ACHN (cell line): ENCODE measurements at places on chromosomes 5 and 9.

DNA sequence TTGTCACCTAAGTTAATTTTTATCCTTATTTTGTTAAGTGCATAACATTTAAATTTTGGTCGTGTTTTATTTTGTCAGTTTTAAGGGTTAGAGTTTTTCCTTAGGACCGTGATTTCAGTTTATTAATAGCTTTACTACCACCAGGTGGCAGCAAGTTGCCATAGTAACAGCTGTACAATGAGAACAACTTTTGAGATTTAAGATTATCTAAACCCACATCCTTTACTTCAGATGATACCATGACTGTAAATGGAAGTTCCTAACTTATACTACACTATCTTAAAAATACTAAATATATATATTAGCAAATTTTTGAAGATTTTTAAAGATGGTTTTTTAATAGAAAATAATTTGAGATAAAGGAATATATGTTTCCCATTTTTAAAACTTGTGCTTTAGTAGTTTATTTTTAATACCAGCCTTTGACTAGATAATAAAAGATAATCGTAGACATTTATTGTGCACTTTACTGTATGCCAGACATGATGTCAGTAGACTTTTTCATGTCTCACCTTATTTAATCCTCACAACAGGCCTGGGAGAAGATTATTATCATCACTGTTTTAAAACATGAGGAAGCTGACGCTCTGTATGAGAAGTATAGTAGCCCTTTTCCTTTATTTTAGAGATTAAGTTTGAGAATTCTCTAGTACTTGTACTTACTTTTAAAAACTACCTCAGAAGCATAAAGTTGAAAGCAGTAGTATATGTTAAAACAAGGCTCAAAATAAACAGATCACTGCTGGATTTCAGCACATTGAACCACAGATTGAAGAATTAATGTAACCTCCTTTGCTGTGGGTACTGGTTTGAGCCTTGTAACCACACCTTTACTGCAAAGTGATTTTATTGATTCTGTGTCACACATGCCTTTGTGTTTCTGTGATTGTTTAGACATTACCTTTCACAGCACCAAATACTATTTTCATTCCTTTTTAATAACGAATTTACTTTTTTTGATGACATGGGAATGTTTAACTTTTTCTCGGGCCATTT is 27.5 kb downstream of the SREK1 start:
- DNase-seq: peak; percentile 39

DNA sequence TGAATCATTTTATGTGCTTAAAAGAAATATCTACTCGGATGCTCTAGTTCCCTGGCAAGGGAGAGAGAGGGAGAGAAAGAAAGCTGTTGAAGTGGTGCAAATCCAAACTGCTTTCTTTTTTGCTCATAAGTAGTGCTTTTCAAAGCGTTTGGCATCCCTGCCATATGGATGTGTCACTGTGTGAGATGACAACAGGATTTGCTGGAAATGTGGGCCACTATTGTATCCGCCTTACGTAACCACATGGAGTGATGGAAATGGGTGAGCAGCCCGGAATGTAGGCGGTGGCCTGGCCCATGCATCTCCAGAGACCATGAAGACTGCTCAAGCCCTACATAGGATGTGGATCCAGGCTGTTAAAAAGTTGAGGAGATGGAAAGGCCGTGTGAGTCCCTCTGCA is 30.8 kb downstream of the TJP2 start:
- DNase-seq: no peak

GRCh38 chr5:39200081-39200480 is 19.3 kb downstream of the FYB1 start:
- DNase-seq: no peak

DNA sequence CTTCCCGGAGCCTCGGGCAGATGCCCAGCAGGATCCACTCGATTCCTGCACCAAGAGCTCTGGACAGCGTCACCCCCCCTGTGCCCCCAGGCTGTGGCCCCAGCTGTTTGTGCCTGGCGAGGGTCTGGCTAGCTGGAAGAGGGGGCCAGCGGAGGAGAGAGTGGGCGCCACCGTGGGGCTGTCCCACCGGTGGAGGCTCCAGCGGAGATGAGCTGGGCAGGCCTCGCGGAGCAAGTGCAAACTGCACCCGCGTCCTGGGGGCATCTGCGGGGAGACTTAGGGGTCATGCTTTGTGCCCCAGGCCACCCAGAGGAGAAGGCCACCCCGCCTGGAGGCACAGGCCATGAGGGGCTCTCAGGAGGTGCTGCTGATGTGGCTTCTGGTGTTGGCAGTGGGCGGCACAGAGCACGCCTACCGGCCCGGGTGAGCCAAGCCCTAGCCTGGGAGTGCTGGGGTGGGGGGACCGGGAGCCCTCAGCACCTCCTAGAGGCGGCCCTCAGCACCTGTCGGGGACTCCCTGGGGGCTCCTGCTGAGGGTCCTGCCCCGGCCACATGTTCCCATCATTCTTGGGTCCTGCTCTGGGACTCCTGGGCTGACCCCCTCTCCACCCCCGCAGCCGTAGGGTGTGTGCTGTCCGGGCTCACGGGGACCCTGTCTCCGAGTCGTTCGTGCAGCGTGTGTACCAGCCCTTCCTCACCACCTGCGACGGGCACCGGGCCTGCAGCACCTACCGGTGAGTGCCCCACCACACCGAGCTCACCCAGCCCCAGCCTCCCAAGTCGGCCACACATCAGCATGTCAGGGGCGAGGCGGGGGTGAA is 5.4 kb downstream of the EGFL7 start:
- DNase-seq: no peak

DNA sequence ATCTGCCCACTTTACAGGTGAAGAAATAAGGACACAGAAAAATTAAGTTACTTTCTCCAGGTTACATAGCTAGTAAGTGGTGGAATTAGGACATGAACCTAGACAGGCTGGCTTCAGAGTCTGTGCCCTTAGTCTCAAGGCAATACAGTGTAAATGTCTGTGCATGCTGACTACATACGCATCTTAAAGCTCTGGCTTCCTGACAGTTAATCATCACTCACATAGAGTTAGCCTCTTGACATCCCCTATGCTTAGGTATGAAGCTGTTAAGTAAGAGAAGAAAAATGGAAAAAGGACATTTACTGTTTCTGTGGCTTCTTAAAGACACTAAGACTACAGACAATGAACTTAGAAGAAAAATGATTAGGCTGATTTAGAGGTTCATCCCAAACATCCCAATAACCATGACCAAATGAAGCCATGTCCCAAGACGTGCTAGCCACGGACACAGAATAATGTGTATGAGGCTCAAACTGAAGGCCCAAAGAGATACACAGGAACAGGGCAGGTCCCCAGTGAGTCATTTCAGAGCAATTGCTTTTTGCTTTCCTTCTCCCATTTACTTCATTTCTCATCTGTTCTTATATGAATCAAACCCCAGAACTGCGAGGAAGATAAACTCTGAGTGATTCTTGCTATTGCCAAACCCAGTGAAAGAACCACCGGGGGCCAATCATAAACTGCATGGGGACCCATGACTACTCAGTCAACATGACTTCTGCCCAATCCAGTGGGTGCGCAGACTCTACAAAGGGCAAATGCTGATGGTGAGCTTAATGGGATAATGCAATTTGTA is 100.0 kb upstream of the IFNK start:
- DNase-seq: no peak

- no peak for DNase-seq
These were observed 8.2 kb upstream of the EPB41L4B start for GRCh38 chr9:109328978-109329637.

DNA sequence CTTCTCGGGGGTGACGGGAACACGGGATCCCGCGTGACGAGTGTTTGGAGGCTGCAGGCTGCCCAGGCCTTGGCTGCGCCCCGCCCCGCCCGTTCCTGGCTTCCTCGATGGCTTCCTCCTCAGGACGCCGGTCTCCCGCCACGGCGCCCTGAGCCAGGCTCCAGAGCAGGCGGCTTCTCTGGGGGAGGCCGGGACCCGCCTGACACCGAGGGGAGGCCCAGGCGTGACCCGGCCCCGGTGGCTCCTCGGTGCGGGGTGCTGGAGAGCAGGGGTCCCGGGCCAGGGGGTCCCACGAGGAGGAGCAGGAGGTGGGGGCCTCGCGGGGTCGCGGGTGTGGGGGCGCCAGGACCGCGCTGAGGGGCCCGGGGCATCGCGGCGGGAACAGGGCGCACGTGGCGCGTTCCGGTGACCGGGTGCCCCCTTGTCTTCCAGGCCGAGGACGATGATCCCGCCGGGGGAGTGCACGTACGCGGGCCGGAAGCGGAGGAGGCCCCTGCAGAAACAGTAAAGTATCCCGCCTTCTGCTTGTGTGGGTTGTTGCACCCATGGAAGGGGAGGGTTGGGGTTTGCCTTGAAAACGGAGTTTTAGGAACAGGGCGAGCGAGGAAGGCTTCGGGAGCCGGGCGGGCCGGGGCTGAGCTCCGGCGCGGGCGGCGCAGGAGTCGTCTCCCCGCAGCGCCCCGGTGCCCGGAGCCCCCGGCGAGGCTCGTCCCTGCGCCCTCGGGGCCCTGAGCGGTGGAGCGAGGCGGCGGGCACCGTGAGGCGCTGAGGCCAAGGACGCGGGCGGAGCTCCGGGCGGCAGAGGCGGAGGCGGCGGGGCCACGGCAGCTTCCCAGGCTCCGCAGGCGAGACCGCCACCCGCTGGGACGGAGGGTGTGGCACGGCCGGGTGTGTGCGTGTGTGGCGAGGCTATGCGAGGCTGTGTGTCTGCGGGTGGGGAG is 22.2 kb downstream of the AHRR start:
- peak; percentile 57 for DNase-seq

GRCh38 chr9:77714077-77714549 is 66.0 kb upstream of the GNA14 start:
- no peak for DNase-seq

DNA sequence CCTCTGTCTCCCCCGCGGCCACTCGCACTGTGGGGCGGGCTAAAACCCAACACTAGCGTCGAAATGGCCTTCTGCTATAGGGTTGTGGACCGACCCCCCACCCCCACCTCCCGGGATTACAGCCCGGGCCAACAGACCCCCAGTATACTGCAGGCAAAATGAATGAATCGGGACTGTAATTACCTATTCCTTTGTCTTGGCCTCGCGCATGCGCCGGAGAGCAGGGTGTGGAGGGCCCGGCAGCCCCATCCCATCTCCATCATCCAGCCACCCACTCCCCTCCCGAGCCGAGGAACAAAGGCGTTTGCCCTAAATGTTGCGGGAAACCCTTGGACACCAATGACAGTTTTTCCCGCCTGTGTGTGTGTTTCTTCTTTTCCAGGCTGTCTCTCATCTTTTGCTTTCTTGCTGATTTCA is 1.6 kb downstream of the BASP1 start:
- peak; percentile 32 for DNase-seq

DNA sequence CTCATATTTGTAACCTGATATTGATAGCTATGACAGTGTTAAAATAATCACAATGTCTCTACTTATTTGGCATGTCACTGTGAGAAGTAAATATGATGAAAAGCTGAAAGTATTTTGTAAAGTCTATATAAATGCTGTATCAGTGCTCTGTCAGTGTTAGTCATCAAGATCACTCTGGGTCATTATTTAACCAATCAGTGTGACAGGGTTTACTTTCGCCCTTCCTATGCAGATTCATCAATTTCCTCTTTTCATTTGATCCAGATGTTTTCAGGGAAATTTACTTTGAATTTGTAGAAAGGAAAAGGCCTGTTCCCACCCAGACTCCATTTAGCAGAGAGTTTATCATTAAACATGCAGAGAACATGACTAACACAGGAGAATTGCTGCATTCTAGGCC is 9.9 kb upstream of the PCSK5 start:
- no peak for DNase-seq

DNA sequence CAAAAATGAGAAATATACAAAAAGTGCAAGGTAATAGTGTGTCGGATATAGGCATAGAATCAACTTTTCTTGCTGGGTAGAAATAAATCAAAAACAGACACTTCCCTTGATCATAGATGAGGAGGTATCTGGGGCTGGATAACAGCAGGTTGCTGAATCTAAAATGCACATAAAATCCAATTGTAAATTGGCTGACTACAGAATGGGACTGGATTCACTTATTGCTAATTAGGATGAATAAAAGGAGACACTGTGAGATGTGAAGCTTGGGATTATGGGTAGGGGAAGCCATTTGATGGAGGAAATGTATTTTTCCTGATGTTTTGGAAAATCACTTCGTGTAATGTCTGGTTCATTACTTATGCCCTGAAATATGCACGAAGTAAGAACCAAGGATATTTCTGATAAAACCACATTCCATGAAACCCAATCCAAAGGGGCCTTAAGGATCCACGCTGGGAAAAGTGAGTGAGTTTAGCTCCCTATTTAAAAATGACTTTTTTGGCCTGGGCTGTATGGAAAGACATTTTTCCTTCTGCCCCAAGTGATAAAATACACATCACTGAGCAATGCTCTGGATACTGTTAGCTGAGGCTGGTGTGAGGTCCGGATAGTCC is 136.1 kb downstream of the MARCHF11 start:
- DNase-seq: no peak

DNA sequence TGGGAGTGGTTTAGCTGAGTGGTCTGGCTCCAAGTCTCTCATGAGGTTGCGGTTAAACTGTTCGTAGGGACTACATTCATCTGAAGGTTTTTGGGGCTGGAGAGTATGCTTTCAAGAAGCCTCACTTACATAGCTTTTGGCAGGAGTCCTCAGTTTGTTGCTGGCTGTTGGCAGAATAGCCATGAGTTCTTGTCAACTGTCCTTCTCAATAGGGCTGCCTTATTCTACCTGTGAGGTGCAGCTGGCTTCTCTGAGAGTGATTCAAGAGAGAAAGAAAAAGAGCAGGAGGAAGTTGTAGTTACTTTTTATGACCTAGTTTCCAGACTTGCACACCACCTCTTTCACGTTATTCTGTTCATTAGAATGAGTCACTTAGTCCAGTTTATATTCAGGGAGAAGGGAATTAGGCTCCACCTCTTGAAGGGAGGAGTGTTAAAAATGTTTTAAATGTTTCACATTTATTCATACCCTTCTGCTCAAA is 33.2 kb downstream of the YTHDC2 start:
- no peak for DNase-seq

- DNase-seq: no peak
These were observed 205.2 kb downstream of the PIK3R1 start for GRCh38 chr5:68420476-68421344.

DNA sequence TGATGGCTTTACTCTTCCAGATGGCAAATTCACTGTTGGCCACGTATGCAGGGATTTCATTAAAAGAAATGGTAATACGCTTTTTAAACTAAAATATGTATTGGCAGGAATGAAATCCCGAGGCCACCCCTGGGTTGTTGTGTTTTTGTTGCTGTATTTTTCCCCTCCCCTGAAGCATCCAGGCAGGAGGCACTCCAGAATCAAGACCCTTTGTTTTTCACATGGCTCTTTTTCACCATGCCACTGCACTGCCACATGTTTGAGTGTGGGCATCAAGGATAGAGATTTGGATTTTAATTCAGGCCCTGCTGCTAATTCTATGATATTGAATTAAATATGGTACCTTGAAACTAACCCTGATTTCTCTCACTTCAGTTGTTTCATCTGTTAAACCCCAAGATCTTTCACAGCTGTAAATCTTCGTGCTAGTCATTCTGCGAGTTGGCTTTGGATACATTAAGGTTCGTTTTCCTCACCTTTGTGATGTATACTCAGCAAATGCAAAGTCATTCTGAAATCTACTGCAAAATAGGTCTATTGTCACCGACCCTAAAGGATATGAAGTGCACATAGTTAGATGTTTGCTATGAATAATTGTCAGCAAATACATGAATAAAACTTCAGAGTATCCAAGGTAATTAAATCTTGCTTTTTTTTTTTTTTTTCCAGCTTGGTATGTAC is 533.4 kb downstream of the PTPRD start:
- no peak for DNase-seq

GRCh38 chr9:94950579-94951323 is 224.3 kb downstream of the AOPEP start:
- no peak for DNase-seq
